HuH-7.5 (cell line): ENCODE measurements at places on chromosomes 6 and 20.

- no peak for DNase-seq
These were observed 209.3 kb downstream of the ALDH8A1 start for GRCh38 chr6:134740473-134741199.

GRCh38 chr6:34560366-34561226 lies 4.5 kb upstream of the SPDEF start:
- DNase-seq: no peak

DNA sequence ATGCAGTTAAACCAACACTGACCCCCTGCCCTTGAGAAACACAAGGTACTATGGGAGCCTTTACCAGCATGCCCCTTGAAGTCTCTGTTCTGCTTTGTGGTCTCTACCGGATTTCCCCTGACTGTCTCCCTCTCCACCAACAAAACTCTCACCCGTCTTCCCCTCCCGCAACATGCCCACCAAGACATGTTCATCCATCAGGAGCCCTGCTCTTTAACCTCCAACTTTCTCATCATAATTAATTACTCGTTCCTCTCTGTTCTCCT lies 1.1 kb downstream of the ZNF165 start:
- DNase-seq: no peak

DNA sequence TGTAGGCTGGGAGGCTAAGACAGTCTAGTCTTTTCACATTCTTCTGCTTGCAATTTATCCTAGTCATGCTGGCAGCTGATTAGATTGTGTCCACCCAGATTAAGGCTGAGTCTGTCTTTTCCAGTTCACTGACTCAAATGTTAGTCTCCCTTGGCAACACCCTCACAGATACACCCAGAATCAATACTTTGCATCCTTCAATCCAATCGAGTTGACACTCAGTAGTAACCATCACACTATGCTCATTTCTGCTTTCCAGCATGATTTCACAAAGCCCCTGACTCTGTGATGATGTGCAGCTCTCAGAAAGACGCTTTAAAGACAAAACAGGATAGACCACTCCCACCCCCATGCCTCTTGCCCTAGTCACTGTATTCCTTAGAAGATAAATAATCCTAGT lies 693.0 kb downstream of the HTR1B start:
- no peak for DNase-seq

DNA sequence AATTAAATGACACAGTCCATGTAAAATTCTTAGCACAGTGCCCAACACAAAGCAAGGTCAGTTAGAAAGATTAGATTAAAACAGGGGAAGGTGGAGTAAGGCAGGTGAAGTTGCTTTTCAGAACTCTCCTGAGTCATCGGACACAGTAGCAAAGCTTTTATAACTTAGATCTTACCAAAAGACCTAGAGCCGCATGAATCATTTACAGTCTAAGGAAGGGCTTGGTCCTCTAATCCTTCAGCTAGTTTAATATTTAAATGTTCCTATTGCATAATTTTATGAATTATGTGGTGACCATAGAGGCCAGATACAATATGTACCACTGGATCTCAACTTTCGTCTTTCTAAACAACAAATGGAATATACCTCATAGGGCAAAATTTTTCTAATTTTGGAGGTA lies 202.1 kb upstream of the SNX9 start:
- no peak for DNase-seq

- DNase-seq: no peak
These were observed 5.3 kb upstream of the FILIP1 start for GRCh38 chr6:75498862-75499261.

DNA sequence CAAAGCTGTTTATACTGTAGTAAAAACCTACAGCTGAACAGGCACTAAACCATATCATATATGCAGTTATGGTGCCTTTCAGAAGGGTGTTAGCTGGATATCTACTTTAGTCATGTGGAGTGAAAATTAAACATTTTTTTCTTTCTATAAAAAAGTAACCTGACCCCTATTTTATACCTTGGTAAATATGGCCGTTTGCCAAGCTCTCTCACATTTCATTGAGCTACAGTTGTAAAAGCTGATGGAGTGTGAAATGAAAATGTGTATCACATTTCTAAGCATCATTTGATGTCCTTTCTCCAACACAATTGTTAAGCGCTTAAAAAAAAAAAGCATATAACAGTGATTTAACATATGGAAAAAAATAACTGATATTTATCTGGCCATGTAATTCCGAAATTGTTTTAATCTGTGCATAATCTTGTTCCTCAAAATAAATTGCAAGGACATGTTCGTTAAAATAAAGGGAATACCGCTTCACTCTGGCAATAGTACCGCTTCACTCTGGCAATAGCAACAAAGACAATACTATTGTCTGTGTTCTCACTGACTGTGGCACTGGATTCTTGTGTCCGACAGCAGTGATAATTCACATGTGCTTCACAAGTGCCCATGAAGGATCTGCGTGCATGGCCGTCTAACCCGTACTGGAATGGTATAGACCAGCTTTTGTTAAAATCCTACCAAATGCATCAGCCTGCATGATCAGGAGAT lies 391.8 kb upstream of the SOX4 start:
- no peak for DNase-seq

DNA sequence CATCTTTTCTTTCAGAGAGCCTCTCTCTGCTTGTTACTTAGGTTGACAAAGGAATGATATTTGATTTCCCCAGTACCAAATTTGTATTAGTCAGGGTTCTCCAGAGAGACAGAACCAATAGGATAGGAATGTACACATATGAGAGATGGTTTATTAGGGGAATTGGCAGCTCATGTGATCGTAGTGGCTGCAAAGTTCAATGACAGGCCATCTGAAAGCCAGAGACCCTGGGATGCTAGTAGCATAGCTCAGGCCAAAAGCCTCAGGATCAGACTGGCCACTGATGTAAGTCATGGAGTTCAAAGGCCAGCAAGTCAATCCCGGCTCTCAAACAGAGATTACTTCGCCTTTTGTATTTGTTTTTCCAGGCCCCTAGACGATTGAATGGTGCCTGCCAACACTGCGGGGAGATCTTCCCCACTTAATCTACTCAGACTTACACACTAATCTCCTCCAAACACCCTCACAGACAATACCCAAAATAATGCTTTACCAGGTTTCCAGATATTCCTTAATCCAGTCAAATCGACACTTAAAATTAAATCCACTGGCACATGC lies 215.5 kb downstream of the ALDH8A1 start:
- no peak for DNase-seq

DNA sequence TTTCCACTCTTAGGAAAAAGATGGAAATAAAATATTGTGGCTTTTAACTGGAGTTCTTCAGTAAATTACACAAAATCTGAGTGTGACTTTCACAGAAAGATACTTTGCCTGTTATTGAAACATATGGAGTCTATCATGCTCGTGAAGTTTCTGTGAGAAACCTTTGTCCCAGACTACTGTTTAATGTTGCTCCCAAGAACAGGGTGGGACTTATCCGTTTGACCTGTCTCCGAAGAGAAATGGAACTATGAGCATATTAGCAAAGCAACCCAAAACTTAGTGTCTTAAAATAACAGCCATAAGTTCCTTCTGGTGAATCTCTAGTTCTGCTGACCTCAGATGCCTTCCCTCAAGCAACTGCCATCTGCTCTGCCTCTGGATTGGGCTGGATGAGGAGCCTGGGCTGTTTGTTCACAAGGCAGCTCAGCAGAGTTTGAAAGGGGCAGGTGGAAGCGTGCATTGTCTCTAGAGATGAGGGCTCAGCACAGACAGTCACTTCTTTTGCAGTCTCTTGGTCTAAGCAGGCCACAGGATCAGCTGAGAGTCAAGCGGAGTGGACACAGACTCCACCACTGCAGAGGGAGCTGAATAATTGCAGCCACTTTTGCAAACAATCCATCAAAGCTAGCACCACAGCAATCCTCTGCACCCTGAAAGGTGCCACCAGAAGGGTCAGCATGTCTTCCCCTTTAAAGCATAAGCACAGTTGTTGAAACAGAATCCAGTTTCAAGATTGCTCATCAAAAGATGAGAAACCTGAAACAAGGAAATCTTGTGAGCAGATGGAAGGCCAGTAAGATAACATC lies 52.8 kb downstream of the MYB start:
- DNase-seq: no peak
